ENCODE measurements at places on chromosomes 7 and 10. TPM values are rescaled to one million over a fixed set of nuclear protein-coding genes. Genes with fewer than 3 reads are reported as not detected.

DNA sequence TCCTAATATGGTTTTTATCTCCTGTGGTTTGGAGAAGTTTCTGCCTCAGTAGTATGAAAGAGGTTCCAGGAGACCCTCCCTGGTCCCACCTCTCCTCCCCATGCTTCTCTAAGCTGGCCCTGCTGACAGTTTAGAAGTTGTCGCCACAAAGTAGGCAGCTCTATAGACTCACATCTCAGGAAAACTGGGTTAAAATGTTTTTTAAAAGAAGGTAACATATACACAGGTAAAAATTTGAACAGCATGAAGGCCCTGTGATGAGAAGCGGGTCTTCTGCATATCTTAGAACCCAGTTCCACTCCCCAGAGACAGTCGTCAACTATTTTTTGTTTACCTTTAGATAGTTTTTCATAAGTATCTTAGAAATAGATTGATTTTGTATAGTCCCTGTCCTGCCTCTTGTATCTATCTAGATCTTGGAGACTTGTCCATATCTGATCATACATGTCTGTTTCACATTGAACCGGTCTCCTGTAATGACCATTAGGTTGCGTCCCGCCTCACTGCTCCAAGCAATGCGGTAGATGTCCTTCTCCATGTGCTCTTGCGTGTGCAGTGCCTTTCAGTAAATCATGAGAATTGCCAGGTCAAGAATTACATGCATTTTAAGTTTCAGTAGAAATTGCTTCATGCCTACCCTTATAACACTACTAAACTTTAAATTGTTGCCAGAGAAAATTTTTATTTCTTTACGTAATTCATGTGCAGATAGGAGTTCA is 2.2 kb downstream of the DUSP5 start:
- no peak for DNase-seq

- DNase-seq: no peak
Observed at GRCh38 chr10:1553951-1554350, 183.4 kb downstream of the ADARB2 start.

DNA sequence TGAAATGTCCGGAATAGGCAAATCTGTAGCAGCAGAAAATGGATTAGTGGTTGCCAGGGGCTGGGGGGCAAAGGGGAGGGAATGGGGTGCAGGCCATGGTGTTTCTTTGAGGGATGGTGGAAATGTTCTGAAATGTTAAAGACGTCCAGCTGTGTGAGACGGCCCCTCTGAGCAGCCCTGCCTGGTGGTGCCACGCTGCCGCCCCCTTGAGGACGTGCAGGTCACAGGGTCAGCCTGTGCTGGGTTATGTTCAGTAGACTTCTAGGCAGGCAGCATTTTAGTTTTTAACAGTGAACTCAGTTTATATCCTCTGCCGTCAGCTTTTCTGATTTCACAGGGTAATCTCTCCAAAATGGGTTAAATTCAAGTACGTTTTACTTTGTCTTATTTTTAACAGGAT is 9.4 kb downstream of the NUB1 start:
- no peak for DNase-seq

DNA sequence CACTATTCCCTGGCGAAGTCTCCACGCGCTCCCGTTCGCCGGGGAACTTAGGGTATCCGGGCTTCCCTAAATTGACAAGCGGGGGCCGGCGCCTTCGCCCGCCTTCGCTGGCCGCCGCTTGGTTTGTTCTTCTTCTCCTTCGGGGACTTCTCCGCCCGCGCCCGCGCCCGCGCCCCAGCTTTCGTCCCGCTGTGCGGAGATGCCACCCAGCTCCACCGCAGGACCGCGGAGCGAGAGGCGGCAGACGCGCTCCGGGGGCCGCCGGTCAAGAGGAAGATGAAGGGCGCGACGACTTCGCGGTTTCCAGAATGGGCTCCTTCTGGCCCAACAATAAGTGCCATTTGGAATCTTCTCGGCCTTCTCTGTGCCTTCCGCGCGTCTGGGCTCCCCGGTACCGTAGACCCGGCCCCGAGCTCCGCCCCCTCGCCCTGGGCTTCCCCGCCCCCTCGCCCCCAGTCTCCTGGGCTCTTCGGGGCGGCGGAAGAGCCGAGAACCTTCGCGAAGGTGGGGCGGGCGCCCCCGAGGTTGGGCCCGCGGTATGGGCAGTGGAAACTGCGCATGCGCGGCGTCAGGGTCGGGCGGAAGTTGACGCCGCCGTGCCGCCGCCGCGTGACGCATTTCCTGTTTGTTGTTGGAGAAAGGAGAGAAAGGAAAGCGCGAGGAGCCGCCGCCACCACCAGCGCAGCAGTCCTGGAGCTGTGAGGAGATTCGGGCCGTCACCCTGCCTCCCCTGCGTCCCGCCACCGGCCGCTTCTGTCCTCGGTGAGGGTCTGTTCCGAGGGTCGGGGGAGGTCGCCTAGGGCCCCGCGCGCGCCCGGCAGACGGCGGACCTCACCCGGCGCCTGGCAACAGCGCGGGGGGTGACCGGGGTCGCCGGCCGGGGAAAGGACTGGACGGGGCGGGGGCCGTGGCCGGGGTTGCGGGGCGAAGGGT is at the start of gene DNAJB6:
Gene DNAJB6, plus strand, starts transcription at position 622 of the 933 bp plus-strand sequence. CDS start 21,569 bp downstream, outside the sequence.
- DNase-seq: peak; percentile 94

DNA sequence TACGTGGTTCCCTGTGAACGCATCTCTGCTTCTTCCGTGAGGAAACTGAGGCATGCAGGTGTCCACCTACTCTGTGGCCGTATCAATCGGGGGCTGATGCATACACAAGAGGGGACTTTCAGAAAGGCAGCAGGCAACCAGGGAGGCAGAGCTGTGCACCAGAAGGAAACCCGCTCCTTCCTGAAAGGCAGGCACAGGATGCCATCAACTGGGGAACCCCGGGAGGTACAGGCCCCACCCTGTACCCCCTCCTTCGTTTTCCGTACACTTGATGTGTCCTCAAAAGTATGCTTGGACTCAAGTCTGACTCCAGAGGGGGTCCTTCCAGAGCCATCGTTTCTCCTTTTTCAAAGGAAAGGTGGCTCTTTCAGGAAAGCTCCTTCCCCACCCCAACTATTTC is 59.5 kb downstream of the ASB13 start:
- no peak for DNase-seq

GRCh38 chr7:74009719-74010118 is 18.3 kb upstream of the ELN start:
- no peak for DNase-seq

DNA sequence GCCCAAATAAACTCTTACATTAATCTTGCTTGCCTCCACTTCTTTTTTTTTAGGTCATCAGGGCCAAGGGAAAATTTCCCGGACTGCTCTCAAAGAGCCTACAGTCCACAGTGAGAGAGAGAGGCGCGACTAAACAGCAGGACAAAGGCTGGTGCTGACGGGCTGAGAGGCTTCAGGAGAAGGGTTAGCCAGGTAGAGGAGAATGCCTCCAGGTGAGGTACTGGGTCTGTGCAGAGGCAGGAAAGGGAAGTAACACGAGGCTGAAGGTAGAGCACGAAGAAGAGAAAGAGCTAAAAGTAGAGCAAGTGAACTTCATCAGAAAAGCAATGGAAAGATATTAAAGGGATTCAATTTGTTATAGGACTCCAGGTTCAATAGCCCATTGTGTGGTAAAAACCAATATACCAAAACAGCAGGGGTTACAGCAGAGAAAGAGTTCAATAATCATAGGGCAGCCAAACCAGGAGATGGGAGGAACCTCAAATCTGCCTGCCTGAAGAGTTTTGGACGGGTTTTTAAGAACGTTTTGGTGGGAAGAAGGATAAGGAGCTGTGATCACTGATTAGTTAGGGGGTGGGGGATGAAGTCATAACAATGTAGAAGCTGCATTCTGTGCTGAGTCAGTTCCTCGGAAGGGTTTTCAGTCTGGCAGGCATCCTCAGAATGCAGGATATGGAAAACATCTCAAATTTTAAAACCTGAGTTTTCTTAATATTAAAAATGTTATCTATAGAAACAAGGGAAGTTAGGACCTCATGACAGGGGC is 171.5 kb downstream of the AKR1D1 start:
- DNase-seq: no peak

DNA sequence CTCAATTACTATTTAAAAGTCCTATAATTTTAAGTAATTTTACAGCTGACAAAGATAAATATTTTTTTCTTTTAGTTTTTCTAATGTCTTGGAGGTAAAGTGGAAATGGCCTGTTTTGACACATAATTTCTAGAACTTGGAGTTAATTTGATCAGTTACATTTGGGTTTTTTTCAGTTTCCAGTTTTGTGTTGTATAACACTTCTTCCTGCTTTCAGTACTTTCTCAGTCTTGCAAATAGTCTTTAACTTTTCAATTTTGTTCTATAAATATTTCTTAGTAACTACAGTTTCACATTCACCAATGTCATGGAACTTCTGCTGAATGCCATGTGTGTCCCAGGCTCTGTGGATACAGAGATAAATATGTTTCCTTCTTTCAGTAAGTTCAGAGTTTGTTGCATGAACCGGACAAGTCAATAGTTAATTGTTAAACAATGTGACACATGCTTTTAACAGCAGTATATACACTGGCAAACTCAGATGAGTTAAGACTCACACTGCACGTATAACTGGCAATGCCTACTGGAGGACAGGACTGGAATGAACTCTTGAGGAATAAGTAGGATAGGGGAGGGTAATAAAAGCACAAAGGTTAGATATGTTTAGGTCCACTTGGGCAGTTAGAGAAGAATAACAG is 4.6 kb downstream of the SHOC2 start:
- DNase-seq: no peak

DNA sequence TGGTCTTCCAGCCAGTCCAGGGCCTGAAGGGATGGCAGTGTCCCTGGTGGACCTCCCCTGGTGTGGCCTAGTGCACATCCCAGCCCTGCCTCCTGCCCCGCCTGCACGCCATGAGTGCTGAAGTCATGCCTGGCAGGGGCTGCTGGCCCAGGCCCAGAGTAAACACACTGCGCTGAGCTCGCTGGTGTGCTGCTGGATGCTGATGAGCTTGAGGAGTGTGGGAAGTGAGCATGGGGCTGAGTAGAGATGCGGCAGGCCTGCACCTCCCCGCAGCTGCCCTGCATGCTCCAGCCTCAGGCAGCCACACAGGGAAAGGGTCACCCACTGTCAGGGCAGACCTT is 43.2 kb downstream of the HTRA1 start:
- peak; percentile 92 for DNase-seq

DNA sequence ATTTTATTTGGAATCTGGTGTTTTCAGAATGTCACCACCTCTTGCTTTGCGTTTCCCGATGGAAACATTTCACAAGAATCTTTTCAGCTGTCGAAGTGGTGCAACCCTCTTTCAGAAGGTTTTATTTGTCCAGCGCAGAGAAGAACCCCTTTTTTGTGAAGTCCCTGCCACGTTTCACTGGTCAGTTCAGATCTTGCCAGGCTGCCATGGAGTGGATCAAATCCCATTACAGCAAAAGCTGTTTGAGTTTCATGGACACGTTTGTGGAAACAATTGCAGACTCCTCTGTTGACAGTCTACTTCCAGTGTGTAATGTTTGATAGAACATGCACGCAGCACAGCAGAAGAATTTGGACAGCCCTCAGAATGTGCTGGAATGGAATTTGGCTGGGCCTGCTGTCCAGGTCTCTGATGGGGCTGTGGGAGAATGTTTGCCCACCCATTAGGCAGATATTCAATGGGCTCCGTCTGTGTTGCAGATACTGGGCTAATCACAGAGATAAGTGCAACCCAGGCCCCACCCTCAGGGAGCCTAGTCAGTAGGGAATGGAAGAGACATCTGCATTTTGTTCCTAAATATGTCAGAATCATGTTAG is 143.2 kb downstream of the GRK5 start:
- no peak for DNase-seq

- DNase-seq: no peak
Observed at GRCh38 chr10:79298403-79299244, 48.6 kb upstream of the PPIF start.

GRCh38 chr10:33143160-33143728 is 185.2 kb upstream of the ITGB1 start:
- DNase-seq: no peak

DNA sequence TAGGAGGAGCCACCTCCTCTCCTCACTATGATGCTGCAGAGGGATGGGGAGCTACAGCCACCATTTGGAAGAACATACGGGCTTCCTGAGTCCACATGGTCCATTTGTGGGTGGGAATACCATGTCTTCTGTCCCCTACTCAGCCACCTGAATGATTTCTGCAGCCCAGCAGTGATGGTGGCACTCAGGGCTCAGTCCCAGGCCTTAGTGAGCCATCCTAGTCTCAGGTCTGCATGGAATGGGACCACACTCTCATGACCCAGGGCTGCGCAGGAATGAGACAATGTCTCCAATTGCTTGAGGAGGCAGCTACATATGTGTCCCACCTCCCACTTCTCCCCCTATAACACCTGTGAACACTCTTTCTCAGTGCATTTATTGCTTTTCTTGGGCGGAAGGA is 4.8 kb downstream of the SFTPA1 start:
- no peak for DNase-seq

DNA sequence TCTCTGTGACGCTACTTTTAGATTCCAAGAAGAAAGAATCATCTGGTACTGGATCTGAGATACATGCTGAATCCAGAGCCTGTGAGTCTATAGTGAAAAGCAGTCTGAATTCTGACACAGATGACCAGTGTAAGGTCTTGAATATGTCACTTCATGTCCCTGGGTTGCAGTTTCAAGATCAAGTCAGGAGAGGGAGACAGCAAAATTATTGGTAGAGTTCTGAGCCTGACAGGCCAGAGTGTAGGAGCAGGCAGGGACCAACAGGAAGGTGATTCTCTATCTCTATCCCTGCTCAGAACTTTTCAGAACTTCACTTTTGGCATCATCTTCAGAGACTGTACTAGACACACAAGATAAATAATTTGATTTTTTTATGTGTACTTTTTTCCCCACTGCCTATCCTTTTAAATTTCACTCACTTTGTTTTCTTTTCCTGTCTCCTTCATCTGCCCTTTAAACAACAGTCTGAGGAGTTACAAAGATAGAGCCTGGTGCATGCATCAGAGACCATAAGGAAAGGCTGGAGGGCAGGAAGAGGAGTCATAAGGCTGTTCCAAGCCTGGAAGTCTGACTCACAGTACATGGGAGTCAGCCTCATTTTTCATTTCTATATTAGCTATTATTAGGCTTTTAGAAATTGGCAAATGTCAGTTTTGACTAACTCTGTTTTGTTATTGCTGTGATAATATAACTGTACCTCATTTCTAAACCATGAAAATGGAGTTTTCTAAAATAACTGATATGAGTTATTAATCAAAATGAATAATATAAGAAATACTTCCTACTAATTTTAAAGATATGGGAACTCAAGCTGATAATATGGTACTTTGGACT is 120.2 kb upstream of the TMEM229A start:
- DNase-seq: no peak

DNA sequence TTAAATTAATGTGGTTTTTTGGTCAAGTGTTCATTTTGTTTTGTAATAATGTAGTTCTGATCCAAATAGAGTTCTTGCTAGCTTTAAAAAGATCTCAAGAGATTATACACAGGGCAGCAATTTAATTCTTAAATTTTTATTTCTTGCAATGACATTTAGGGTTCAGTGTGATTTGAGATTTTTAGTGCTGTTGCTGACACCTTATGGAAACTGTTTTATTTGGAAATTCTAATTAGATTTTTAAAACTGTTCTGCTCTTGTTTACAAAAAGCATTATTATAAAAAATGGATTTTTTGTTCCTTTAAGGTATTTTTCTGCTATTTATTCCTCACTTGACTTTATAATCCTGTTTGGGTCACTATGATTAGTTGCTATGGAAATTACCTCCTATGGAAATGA is 72.1 kb downstream of the RTKN2 start:
- DNase-seq: no peak

GRCh38 chr7:134874407-134874806 is 95.0 kb downstream of the CALD1 start:
- DNase-seq: no peak

Gene SLC18A3
- not detected for total RNA-seq

Gene ACHE
- 0.49 TPM for total RNA-seq

Gene TNRC18
- 27.7 TPM for total RNA-seq

Gene TAS2R3
- total RNA-seq: 0.41 TPM

Gene TMEM72
- not detected for total RNA-seq
